EL (cell line): ENCODE measurements at places on chromosomes 1 and 21.

DNA sequence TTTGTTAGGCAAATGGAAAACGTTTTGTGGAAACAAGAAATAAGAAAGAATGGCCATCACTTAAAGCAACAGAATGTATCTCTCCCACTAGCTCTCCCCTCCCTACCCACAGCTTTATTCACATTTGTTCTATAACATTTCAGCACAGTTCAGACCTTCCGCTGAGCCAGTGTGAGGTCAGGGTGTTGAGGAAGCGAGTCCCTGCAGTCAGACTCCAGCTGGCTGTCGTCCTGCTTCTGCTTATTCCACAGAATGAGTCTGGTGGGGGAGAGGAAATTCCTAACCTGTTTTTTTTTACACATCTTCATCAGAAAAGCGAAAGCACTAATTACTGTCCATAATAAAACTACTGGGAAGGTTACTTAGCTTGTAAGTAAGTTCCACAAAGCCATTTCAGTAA is 39.0 kb downstream of the MRPL39 start:
- no peak for DNase-seq

- no peak for DNase-seq
Observed at GRCh38 chr1:109740615-109741373, at the start of gene GSTM3. Gene GSTM3, minus strand, starts transcription at chr1:109741038. Its CDS starts 751 bp downstream, at chr1:109740287.

- DNase-seq, result peak; percentile 48
Observed at GRCh38 chr1:25003457-25004190, 73.5 kb upstream of the RUNX3 start.

GRCh38 chr1:10686404-10687040 is 109.9 kb downstream of the CASZ1 start:
- DNase-seq, result no peak

DNA sequence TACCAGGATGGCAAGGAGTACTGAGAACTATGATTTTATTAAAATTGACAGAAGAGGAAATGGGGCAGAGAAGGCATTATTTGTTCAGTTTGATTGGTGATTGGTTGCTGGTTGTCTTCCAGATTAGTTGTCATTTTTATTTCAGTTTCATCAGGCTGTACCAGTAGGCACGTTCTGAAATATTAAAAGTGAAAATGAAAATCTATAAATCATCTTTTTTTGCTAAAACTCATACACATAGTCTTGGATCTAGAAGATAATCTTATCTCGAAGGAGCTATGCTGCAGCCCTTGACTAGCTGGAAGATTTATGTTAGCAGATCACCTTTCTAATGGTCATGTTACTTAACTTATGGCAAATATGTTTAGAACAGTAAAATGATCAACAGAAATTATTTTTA is 29.0 kb downstream of the NEK7 start:
- no peak for DNase-seq

- DNase-seq, result peak; percentile 98
Observed at GRCh38 chr1:204438628-204439027, 27.0 kb upstream of the PPP1R15B start.

GRCh38 chr21:21018821-21019220 is 20.6 kb downstream of the NCAM2 start:
- no peak for DNase-seq

- DNase-seq, result no peak
Observed at GRCh38 chr1:161973924-161974845, 49.5 kb downstream of the OLFML2B start.

- no peak for DNase-seq
Observed at GRCh38 chr21:18468790-18469189, 65.2 kb upstream of the TMPRSS15 start.

- DNase-seq, result peak; percentile 56
Observed at GRCh38 chr1:54153535-54154439, 987 bp upstream of the CDCP2 start.

GRCh38 chr1:3345792-3346191 is 108.7 kb upstream of the ARHGEF16 start:
- no peak for DNase-seq

DNA sequence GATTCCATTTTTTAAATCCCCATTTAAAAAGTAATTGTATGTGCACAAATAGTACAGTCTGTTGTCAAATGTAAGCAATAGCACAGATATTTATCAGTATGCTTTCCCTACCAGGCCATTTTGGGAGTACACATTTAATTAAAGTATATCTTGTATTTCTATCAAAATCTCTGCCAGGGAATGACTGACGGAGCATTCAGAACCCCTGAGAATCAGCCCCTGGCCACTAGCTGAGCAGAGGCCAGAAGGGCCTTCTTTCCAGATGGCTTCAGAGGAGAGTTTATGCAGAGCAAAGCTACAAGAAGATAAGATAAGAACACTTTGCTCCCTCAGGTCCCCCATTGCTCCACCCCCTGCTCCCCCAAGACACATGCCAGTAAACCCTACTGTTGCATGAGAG is 99.9 kb upstream of the PROX1 start:
- no peak for DNase-seq
